ENCODE measurements at places on chromosomes 4 and X.

- DNase-seq: no peak
These were observed 101.3 kb upstream of the BANK1 start for GRCh38 chr4:101689220-101689619.

GRCh38 chr4:41628936-41629335 is 91.0 kb downstream of the LIMCH1 start:
- no peak for DNase-seq

DNA sequence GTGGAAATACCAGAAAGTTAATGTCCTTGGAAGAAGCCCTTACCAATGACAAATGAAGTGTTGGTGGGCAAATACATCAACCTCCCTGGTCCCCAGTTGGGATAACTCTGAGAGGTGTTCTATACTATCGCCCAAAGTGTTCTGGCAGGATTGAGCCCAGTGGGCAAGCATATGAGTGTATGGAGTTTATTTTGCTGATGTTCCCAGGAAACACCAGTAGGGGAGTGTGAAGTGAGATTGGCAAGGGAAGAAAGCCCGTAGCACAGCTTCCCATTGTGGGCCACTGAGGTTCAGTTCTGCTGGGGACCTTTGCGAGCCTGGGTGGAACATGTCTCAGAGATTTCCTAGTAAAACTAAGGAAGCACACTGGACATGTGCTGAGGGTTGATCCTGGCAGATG is 65.1 kb downstream of the ARHGAP6 start:
- no peak for DNase-seq

- DNase-seq: no peak
These were observed 1003.5 kb upstream of the LCORL start for GRCh38 chr4:19025031-19025430.

GRCh38 chr4:130576218-130576617 is 1480.3 kb downstream of the C4orf33 start:
- DNase-seq: no peak

DNA sequence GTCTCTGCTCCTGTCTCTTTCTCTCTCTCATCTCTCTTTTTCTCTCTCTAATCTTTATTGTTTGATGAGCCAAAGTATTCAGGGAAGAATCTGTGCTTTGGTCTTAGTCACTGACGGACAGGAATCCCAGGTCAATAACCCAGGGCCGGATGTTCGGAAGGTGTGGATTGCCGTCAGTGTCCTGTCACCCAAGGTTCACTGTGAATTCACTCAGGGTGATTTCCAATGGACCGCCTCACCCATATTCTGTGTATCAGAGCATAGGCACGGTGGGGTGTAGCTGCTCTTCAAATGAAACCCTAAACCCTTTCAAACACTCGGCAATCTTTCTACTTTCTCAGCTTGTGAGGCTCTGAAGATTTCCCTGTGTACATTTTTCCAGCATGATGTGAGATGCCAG is 144.6 kb upstream of the GPC4 start:
- no peak for DNase-seq

DNA sequence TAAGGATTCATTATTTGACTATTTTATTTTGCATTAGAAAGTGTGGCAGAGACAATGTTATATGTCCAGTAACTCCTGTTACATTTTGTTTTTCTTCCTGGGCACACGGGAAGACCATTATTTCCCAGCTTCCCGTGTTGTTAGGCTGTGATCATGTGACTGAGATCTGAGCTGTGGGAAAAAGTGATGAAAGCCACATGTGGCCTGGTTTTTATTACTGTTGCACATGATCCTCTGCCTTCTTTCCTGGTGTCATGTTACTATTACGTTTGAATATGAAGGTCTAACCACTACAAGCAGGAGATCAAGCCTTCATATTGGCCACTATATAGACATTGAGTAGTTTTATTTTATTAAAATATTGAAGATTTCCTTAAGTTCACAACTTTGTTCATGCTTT is 28.2 kb upstream of the MID1 start:
- DNase-seq: no peak

GRCh38 chr4:85919200-85919887 is 440.5 kb downstream of the MAPK10 start:
- no peak for DNase-seq

GRCh38 chrX:137195296-137195695 is 161.5 kb upstream of the GPR101 start:
- no peak for DNase-seq

GRCh38 chrX:14875624-14876023 is 2.4 kb downstream of the MOSPD2 start:
- DNase-seq: no peak

GRCh38 chr4:127578967-127579366 is 53.8 kb upstream of the INTU start:
- DNase-seq: no peak

GRCh38 chrX:68183612-68184214 is 249.6 kb downstream of the OPHN1 start:
- no peak for DNase-seq

DNA sequence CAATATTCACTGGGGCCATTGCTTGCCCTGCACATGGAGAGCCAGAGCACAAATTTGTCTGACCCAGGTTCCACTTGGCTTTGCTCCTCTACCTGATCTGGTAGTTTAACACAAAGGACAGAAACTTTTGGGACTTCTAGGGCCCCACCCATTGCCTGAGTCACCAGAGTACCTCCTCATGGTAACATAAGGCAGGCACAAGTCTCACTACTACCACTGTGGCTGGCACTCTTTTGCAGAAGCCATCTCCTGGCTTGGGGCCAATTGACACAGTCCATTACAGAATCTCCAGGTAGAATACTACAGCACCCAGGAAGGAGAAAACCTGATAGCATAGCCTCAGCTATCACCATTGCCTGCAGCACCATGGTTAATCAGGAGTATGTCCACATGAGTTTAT is 52.6 kb upstream of the NAP1L2 start:
- no peak for DNase-seq

GRCh38 chr4:38160487-38161207 is 200.4 kb downstream of the PTTG2 start:
- DNase-seq: no peak

- no peak for DNase-seq
These were observed 73.9 kb downstream of the FAT4 start for GRCh38 chr4:125388613-125389012.
